ENCODE measurements at places on chromosomes 6 and 20. TPM values are rescaled to one million over a fixed set of nuclear protein-coding genes. Genes with fewer than 3 reads are reported as not detected.

DNA sequence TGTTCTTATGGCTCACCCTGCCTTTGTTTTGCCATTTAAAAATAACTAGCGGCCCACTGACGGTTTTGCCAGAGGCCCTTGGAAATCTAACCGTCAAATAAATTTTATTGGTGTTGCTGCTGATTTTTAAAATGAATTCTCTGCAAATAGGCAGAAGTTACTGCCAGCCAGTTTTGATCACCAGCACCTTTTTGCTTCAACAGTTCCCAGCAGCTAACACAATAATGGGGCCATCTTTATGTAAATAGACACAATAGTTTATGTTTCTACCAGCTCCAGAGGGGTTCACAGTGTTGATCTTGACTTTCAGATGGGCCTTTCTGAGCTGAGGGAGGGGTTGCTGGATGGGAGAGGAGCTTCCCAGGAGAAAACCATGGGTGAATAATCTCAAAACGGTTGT lies 11.2 kb downstream of the CD83 start:
- DNase-seq = no peak

- DNase-seq = no peak
Measured at GRCh38 chr6:56244528-56245253, 2.7 kb downstream of the COL21A1 start.

DNA sequence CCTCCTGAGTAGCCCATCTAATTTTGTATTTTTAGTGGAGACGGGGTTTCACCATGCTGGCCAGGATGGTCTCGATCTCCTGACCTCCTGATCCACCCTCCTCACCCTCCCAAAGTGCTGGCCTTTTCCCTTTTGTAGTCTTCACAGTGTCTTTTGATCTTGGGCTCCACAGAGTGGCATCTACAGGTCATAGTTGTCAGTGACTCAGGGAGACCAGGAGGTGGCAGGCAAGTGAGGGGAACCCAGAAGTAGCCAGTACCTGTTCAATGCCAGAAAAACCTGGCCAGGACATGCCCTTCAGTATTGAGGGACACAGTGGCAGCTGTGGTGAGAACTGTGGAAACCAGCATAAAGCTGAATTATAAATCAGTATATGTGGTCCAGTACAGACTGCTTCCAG lies 19.6 kb downstream of the RPP21 start:
- DNase-seq = no peak

DNA sequence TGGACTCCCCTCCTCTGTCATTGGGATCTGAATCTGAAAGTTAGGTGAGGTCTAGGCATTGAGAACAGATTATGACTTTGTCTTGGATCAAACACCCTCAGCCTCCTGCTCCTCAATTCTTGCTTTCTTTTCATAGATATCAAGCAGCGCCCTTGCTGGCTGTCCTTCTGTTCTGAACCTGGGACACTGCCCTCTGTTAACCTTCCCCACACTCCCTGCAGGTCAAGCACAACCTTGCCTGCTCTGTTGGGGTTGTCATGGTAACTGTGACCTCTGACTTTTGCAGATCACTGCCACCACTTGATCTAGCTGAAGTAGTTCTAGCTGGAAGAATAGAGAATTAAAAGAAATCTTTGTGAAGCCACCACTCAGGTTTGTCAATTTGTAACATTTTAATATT lies 16.4 kb upstream of the MICA start:
- DNase-seq = no peak

DNA sequence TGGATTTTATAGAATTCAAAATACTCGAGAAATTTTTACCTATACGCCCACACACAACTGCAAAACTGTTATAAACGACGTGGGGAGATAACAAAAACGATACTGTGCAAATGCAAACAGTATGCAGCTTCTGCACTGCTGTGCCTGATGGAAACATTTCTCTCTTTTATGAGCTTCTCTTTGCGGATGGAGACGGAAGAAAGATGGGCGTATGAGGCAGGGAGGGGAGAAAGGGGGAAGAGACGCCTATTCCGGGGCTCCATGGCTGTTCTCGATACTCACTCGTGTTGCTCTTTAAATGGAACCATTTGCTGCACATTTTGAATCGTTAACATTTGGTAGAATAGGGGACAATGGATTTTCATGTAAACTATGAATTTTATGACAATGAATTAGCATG lies 69.1 kb upstream of the EXOC2 start:
- no peak for DNase-seq

DNA sequence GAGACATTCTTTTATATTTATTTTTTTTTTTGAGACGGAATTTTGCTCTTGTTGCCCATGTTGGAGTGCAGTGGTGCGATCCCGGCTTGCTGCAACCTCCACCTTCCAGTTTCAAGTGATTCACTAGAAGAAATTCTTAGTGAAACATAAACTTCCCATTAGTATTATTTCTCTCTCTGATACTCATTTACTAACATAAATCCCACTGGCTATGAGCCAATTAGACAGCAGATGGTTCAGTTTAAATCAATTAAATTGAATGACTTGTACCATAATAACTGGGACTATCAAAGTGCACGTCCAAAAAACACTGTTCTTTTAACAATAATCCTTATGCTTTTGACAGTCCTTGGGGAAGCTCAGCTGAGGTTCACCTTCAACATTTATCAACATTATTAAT lies 111.2 kb upstream of the PTCHD4 start:
- no peak for DNase-seq

TBXT gene
- total RNA-seq = not detected

GRCh38 chr6:15662326-15663129 lies at the start of gene DTNBP1:
Gene DTNBP1 (minus strand): TSS chr6:15663028. CDS start chr6:15662869, 159 bp downstream.
- peak; percentile 91 for DNase-seq

DNA sequence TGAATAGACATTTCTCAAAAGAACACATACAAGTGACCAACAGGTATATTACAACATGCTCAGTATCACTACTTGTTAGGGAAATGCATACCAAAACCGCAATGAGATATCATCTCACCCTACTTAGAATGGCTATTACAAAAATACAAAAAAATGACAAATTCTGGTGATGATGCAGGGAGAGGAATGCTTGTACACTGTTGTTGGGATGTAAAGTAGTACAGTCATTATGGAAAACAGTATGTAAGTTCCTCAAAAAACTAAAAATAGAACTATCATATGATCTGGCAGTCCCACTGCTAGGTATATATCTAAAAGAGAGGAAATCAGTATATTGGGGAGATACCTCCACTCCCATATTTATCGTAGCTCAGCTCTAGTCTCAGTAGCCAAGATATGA lies 10.9 kb upstream of the SLC17A5 start:
- DNase-seq = no peak

CDYL gene
- 27.2 TPM for total RNA-seq

DNA sequence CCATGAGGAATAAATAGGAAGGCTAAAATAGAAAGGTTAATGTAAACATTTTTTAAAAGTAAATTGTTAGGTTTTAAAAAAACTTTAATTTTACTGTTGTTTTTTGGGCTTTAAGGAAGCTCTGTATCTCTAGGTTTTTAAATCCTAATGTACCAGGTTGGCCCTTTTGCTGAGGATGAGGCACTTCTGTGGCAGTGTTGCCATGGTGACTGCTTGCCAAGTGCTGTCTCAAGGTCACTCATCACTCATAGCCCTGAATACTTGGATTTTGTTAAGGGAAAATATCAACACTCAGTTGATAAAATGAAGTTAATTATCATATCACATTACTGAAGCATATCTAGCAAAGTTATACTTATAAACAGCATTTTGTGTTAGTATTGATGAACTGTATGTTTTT lies 50.2 kb downstream of the NCOA3 start:
- DNase-seq = no peak

DNA sequence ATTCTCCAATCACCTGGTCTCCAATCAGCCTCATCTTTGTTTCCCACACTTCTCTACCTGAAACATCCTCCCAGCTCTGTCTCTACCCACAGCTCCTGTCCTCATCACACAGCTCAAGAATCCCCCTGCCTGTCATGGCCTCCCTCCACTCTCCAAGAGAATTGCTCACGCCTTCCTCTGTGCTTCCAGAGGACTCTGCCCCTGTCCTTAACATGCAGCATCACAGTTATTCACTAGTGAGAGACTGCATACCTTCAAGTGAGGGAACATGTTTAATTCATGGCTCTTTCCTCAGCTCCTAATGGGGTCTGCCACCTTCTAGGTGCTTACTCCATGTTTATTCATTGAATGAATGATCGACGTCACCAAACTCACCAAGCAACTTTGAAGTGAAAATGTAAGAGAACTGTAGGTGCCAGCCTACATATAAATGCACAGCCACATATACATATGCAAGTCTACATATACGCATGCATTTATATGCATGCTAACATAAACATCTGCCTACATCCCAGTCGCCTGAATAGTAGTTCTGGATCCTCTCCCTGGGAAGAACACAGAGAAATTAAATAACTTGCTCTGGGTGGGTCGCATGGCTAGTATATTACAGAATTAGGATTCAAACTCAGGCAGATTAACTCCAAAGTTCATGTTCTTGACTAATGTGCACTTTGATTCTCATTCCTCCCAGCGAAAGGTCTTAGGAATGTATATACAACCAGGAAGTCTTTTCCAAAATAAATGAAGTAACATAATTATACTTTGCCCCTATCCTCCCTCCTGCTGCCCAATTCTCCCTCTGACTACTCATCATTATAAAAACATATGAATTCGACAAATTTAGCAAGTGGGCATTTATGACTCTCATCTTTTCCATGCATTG lies 295.6 kb downstream of the MAFB start:
- DNase-seq = no peak

Measured in Right ventricle myocardium superior (tissue), 1 donor.